ENCODE measurements at places on chromosomes 4 and X.
A peak's percentile ranks its signal among the peaks of the same experiment; 100 is the strongest.

DNA sequence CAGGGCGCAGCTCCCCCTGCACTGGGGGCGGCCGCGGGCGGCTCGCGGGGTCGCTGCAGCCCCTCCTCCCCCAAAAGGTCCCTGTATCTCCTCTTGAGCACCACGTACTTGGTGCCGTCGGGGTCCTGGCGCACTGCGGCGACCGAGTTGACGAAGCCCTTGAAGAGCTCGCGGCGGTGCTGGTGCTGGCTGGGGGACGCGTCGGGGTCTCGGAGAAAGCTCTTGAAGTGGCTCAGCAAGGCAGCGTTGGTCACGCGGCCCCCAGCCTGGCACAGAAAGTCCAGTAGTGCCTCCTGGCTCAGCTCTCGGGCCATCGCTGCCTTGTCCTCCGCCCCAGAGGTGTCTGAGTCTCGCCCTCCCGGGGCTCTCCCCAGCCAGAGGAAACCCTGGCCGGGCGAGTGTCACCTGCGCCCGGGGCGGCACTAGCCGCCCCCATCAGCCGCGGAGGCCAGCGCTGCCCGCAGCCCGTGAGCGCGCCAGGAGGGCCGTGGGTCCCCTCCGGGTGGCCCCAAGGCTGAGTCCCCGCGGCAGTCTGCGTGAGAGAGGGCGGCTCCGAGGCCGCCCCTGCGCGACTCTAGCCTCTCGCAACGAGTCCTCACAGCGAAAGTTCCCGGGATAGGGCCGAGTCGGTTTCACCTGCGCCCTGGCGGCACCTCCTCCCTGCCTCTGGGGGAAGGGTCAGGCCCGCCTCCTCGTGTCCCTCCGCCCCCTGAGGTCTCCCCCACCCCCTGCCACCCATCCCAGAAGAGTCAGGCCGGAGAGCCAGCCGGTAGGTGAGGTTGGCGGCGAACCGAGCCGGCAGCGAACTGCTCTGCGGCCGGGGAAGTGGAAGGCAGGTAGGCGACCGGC is at the start of gene SOWAHB:
Gene SOWAHB (minus strand): TSS at position 609 of the 849 bp plus-strand sequence. CDS start 295 bp downstream, at position 314.
- peak; percentile 25 for DNase-seq

DNA sequence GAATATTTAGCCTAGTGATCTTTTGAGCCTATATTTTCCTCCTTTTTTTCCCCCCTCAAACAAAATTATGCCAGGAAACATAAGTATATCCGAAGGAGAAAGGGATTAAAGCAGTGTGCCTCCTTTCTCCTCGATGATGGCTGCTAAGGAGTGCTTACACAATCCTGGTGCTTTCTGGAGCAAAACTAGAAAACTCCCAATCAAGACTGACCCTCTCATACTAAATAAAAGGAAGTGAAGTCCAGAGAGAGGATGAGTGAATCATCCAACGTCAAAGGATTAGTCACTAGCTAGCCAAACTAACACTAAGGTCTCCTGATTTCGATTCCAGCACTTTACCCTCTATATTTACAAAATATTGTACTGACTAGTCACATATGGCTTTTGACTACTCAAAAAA is 146.8 kb downstream of the PPP3CA start:
- no peak for DNase-seq

DNA sequence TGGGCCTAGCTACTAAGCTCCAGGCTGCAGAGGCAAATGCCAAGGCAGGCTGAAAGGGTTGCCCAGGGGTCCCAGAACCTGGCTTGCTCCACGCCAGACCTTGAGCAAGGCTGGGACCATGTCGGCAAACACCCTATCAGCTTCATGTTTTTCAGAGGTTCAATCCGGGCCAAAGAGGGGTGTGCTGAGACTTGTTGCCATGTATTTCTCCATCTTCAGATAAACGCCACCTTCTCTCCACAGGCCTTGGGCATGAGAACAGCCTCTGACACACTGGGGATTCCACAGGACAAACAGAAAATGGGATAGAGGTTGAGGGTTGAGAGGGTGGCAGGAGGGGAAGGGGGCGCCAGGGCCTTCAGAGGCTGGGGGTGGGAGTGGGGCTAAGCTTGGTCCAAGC is 8.6 kb downstream of the PJA1 start:
- DNase-seq, result no peak

GRCh38 chr4:51858605-51859202 is 15.8 kb downstream of the DCUN1D4 start:
- DNase-seq, result no peak

GRCh38 chrX:41381685-41382084 is 47.7 kb downstream of the DDX3X start:
- DNase-seq, result no peak

- DNase-seq, result no peak
Observed at GRCh38 chrX:69179380-69179911, 14.2 kb upstream of the PJA1 start.

GRCh38 chr4:3434881-3435685 is 6.7 kb upstream of the HGFAC start:
- no peak for DNase-seq

- DNase-seq, result no peak
Observed at GRCh38 chr4:185559915-185560281, 24.6 kb upstream of the PDLIM3 start.

- no peak for DNase-seq
Observed at GRCh38 chr4:8840816-8841455, 30.7 kb downstream of the HMX1 start.

GRCh38 chrX:4451591-4451990 is 738.1 kb upstream of the PRKX start:
- no peak for DNase-seq

DNA sequence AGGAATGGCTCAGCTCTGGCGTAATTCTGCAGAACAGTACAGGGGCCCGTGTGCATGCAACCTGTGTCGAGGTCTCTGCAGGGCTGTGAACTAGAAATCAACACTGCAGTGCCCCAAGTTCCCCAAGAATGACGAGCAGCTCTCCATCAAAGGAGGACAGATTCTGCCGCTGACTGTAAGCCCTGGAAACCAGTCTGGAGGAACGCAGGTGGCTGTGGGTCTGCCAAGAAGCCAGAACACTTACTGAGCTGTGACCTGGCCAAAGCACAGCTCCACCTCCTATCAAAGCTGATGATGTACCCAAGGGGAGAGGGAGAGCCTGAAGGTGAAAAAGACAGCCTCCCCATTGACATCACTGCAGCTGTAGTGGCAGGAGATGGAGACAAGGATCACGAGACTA is 80.3 kb upstream of the STS start:
- DNase-seq, result no peak

DNA sequence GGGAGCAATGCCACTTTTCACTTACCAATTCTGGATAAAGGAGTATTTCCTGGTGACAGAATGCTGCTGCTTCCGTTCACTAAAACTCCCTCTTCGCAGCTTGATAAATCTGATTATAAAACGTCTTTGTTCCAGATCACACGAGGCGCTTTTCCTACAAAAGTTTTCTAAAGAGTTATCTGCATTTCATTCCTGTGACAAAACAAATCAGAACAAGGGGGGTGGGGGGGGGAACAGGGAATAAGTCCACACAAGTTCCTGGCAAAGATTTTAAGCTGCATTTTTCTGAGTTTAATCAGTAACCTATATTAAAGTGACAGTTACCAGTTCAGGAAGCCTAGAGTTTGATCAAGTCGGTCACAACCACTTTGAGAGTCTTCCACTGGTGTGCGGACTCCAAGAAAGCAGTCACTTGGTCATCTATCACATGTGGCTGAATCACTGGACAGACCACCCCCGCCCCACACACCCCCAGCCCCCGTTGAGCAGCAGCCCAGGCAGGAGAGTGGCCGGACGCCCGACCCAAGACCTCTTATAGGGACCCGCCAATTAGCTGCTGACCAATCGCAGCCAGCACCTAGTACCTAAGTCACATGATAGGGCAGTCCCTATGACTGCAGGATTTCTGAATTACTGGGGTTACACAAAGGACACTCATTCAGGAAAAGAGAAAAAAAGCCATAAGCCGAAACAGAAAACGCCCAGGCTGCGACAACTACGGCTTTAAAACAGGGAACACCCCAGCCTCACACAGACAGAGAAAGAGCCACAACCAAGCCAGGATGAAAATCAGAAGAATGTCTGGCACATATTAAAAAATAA is 569.3 kb upstream of the DIPK2B start:
- no peak for DNase-seq

DNA sequence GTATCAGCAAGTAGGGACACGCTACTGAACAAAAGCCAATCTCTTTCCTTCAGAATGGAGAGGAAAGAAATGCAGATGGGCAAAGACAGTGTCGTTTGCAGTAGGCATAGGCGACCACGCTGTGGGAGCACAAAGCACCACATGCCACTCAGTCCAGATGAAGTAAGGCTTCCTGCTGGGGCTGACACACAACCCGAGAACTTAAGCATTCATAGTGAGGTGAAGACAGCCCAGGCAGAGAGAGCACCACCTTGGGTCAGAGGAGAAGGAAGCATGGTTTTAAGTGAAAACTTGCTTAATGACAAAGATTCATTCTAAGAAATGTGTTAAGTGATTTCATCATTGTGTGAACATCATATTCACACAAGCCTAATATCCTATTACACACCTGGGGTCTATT is 238.8 kb downstream of the MGST2 start:
- no peak for DNase-seq

DNA sequence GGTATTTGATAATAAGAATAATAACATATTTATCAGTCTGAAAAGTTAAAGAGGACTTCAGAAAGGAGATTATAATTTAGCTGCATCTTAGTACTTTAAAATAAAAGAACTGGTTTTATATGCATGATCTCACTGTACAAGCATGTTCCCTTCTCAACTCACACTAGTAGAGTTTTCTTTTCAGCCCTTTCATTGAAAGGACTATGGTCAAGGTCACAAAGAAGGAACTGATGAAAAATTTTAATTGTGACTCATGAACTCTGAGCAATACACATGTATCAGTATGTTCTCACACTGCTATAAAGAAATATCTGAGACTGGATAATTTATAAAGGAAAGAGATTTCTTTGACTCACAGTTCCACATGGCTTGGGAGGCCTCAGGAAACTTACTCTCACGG is 73.7 kb upstream of the NDST4 start:
- DNase-seq, result no peak

DNA sequence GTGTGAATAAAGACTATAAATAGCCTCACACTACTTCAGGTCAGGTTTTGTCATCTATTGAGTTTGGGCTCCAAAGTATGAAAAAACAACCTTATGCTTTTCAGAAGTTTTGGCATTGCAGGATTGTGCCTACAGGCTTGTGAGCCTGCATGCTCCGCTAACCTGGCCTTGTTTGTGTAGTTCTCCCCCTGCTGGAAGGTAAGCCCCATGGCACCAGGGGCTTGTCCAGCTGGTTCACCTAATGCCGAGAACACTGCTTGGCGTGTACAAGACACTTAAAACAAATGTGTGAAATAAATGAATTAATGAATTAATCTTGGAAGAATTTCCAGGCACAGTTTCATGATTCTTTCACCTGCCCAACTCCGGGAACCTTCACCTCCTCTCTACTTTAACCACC is 1.8 kb upstream of the HSD17B10 start:
- DNase-seq, result peak; percentile 33

DNA sequence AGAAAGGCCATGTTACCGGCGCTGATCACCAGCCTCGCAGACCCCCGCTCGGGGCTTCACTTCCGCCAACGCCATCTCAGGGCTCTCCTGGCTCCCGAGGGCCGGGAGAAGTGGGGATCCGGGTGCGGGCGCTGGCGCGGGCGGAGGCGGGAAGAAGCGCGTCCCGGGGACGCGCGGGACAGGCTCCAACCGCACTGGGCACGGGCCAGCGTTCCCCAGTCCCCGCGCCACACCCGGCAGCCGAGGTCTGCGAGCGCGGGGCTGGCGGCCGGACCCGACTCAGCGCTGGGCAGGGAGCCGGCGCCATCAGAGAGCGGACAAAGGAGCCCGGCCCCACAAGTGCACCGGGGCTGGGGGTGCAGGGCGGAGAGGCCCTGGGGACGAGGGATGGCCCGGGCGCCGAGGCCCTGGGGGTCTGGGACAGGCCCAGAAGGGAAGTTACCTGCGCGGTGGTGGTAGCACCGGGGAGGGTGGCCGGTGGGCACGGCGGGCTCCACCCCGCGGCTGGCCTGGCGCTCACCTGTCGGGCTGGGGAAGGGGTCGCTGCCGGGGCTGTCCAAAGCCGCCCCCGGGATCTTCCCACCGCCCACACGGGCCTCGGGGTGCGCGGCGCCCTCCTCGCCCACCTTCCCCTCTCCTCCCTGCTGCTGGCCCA is 449 bp downstream of the CTPS2 start:
- DNase-seq, result no peak

GRCh38 chr4:10582059-10582686 is 102.4 kb downstream of the CLNK start:
- DNase-seq, result no peak

GRCh38 chrX:40009890-40010289 is 87.9 kb downstream of the BCOR start:
- no peak for DNase-seq

DNA sequence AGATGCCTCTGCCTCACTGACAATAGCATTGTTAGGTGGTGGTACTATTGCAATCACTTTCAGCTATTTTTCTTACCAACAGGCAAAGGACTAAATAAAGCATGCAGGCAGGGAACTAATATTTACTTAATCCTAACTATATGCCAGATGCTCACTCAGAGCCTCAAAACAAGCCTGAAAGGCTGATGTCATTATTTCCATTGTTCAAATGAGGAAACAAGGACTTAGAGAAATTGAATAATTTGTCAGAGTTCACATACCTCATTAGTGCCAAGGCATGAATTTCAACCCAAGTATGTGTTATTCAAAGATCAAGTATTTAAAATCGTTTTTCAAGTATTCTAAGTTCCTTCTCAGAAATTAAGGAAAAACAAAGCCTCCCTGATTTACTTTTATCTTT is 374.9 kb upstream of the TECRL start:
- no peak for DNase-seq

GRCh38 chrX:112066813-112067212 is 15.8 kb downstream of the TRPC5 start:
- DNase-seq, result no peak

- no peak for DNase-seq
Observed at GRCh38 chr4:172750910-172751309, 417.7 kb upstream of the GALNT7 start.

DNA sequence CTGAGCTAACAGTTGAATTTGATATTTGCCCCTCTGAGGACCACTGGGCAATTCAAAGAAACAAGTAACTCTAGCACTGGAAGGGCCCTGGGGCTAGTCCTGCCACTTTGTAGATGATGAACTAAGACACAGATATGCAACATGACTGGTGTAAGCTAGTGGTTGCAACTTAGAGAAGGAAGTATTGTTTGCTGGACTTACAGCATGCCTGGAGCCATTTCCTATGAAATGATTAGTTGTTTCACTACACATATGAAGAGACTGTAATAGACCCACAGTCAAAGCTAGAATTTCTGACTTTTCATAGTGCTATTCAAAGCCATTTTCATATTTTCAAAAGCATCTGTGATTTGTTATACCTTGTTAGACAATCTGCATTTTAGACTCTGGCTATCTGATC is 96.2 kb downstream of the TSPAN7 start:
- no peak for DNase-seq

DNA sequence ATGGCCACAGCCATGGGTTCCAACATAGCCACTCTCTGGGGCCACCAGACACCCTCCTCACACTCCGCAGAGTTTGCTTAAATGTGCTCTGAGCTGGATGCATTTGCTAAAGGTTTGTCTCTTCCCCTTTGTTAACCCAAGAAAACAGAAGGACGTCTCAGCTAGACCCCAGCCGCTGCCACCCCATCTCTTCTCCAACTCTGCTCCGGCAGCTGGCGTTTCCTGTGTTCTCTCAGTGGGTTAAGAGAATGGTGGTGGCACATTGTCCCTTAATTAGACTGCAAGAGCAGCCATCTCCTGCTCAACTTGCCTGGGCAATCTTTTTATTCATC is 43.7 kb upstream of the FAM9C start:
- DNase-seq, result no peak

GRCh38 chrX:71607488-71607887 is 10.8 kb downstream of the CXCR3 start:
- no peak for DNase-seq

- no peak for DNase-seq
Observed at GRCh38 chrX:8504451-8504850, 39.8 kb downstream of the VCX3B start.
